H1 (cell line): ENCODE measurements at places on chromosomes 1 and 21.

DNA sequence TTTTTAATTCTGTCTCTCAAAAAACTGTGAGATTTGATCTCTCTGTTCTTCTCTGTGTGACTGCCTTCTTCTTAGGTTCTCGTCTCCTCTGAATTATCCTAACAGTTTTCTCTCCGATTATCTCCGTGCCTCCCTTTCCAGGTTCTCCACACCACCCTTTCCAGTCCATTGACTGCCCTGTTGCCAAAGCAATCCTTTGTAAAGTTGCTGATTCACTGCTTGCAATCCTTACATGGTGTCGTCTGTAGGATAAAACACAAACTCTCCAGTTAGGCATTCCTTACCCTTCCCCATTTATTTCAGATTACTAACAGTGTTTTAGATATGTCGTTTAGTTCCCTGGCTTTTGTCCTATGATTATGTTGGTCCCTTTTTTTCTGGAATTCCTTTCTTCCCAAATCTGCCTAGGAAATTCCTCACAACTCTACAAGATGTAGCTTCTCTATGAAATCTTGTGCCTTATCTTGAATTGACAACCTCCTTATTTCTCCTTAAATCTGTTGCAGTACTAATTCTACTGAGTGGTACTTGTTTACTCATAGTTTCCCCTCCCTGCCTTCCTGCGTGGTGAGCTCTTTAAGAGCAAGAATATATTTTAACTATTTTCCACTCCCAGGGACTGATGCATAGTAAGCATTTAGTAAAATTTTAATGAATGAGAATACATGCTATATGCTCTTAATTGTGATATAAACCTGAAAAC lies 22.3 kb downstream of the RCOR3 start:
- DNase-seq, result no peak

- no peak for DNase-seq
Measured at GRCh38 chr1:241408170-241408569, 51.2 kb upstream of the RGS7 start.

GRCh38 chr1:55347866-55348265 lies 132.7 kb upstream of the USP24 start:
- DNase-seq, result no peak

- no peak for DNase-seq
Measured at GRCh38 chr1:192598589-192598988, 23.0 kb downstream of the RGS1 start.

DNA sequence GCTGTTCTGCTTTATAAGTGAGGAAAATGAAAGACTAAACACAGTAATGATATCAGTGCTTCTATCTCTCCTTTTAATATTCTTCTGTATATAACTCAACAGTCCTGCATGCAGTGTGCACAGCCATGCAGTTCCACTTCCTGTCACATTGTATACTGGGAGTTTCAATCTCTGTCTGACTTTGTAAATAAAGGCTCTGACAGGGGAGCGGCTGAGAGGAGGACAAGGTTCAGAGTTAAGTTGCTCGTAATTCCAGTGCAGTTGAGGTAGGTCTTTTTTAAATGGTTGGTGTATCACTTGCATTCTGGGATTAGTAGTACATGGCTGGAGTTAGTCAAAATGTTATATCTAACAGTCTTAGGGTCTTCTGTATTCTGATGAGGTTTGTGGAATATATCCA lies 264.5 kb downstream of the OLFM3 start:
- no peak for DNase-seq

GRCh38 chr1:9459816-9460407 lies 79.4 kb upstream of the SLC25A33 start:
- DNase-seq, result no peak

DNA sequence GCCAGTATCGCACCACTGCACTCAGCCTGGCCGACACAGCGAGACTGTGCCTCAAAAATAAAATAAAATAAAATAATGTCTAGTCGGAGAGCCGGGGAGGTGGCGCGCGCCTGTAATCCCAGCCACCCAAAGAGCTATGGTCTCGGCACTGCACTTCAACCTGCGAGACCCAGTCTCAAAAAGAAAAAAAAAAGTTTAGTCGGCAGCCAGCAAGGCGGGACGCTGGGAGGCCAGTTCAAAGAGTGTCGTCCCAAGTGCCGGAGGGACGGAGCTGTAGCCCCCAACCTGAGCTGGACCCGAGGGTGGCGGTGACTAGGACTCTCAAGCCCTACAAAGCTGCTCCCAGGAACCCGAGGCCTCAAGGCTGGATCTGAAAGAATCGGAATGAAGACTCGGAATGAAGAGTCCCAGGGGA lies 632 bp upstream of the FALEC start:
- no peak for DNase-seq
